ENCODE measurements at places on chromosomes 5 and 9.
A peak's percentile ranks its signal among the peaks of the same experiment; 100 is the strongest.

- DNase-seq, result no peak
These were observed 15.4 kb upstream of the RANBP17 start for GRCh38 chr5:170846416-170846815.

DNA sequence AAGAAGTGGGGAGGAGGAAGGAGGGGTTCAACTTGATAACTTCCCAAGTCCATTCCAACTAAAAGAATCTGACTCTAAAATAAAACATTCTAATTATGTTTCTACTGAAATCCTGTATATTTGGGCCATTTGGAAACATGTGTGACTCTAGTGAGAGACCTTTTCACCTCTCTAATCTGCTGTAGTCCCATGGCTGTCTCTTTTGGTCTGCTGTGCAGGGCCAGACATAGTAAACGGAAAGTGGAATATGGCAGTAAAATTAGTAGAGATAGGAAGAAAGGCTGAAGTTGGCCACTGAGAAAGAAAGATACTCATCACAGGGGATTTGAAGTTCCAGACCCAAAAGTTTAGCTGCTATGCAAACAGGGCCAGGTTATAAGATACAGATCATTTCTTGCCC lies 15.9 kb downstream of the RFX3 start:
- no peak for DNase-seq

DNA sequence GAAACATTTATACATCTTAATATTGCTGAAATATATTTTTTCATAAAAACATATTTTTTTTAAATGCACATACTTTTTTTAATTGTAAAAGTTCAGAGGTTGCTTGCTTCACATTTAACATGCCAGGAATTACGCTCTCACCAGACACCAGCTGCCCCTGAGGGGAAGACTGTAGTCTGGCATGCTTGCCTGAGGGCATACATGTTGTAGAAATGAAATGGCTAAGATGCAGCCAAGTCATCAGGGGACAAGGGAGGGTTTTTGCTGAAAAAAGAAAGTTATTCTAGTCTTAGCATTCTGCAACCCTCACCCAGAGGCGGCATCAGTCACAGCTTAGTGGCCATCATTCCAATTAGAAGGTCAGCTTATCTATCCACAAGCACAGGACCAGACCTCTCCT lies 426.7 kb upstream of the FTMT start:
- no peak for DNase-seq

GRCh38 chr5:91494447-91494996 lies 111.4 kb upstream of the ARRDC3 start:
- no peak for DNase-seq

DNA sequence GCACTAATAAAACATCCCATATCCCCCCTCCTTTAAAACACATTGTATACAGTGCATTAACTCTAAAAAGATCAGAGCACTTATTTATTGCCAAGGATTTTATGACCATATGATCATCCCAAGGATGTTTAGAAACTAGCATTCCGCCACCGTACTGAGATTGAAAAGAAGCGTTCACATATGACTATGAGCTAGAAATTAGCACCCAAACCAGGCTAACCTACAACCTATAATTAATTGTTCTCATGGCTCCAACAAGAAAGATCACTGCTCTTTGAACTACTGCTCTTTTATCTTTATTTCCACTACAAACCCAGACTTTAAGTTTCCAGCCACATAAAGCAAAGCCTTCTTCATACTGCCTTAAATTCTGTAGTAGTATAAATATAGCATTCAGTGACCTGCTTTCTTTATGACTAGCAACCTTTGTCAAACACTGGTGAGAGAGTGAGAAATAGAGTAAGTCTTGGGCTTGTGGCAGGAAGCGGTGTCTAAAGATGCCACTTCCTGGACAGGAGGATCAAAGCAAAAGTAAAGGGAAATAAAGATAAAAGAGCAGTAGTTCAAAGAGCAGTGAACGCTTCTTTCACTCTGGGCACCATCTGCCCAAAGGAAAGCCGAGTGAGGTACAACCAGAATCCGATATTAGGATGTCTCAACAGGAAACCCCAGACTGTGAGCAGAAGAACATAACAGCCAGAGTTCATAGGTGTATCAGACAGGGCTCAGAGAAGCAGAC lies 151.1 kb upstream of the ERCC6L2 start:
- DNase-seq, result no peak

DNA sequence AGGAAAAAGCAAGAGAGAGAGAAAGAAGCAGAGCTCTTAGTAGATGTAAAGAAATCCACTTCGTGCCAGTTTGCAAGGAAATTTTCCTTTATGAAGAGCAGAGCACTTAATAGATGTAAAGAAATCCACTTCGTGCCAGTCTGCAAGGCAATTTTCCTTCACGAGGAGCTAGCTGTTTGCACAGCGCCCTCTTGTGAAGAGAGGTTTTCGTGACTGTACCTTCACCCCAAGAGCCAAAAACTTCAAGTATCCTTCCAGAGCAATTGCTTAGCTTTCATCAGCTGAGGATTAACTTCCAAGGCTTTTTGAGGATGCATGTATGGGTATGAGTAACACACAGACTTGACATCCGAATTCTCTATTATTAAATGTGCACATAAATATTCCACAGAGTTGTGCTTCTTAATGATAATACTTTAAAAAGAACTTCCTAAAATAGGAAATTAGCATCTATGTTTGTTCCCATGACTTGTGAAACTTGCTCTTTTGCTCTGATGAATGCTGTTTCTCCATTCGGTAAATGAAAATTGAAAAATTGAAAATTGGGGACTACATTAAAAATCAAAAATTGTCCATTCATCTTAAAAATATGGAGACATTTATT lies 525.6 kb downstream of the PDE4D start:
- peak; percentile 46 for DNase-seq

GRCh38 chr9:13061390-13061789 lies 218.1 kb downstream of the MPDZ start:
- no peak for DNase-seq

DNA sequence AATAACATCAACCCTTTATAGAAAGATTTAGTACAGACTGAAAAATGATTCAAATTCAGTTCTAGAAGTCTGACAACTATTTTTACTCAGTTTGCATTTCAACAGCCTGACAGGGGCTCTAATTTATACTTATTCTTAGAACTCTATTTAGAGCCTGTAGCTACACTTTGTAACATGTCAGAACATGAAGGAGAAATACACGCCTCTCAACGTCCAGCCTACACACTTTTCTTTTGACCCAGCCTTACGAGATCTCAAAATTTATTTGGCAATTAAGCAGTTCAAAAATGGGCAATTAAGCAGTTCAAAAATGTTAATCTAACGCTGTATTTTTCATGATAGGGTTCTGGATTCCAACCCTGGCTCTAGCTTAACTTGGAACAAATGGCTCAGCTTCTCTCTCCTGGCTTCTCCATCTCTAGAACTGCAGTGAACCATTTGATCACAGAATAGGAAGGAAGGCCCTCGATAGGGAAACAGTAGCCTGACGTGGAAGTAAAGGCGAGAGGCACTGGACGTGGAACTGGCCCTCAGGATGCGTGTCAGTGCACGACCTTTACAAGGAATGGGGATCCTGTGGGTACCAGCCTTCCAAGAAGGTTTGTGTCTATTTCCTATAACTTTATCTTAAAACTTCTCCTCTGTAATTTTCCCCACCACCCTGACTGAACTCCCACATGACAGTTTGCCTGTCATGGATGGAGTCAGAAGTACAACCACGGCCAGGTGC lies 66.4 kb downstream of the PRRT1B start:
- DNase-seq, result no peak

GRCh38 chr9:121690316-121690715 lies 38.9 kb downstream of the DAB2IP start:
- no peak for DNase-seq

GRCh38 chr5:139814191-139814601 lies 18.6 kb downstream of the PSD2 start:
- no peak for DNase-seq
